ENCODE measurements at places on chromosomes 12 and 14.

DNA sequence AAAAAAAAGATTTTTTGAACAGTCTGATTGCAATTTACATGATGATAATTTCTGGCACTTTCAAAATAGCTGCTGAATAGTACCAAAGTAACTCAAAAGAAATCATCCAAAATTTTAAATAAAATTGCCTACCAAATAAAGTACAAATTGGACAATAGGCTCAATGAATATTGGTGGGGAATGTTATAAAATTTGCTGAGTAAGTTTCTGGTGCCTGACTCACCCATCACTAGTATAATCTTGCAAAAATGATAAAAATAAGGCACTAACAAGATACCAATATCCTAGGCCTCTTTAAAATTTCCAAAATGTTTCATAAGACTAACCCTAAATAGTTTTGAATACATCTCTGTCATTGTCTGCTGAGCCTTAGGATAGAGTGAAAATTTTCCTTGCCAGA lies 145.3 kb upstream of the LRFN5 start:
- no peak for DNase-seq

DNA sequence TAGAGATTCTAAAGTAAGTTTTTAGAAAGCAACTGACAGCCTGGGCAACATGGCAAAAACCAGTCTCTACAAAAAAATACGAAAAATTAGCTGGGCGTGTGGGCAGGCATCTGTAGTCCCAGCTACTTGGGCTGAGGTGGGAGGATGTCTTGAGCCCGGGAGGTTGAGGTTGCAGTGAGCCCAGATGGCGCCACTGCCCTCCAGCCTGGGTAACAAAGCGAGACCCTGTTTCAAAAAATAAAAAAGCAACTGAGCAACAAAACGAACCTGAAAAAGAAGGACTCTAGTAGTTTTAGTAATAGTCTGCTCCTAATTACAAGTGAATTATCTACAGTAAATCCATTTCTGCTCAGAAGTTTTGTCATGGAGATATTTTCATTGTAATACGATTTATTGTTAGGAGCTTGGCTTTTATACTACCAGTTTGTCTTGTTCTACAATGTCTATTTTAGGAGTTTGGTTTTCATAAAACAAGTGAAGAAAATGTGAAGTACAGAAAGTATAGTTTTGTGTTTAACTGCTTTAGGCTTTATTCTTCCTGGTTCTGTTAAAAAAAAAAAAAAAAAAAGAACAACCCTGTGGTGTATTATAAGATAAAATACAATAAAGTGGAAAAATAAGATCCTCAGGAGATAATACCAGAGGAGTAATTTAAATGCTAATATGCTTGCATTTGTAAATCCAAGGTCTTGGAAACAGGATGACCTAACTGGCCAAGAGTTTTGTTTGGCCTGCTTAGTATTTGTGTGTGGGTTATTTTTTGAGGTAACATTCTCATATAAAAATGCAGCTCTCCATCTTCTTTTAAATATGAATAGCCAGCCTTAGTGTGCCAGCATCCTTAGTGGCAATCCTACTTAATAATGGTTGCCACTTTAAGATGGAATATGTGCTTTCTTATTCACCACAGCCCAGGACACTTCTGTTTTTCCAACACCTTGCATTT lies 2.8 kb downstream of the TMX1 start:
- no peak for DNase-seq

GRCh38 chr12:3604286-3604685 lies 113.3 kb downstream of the PRMT8 start:
- DNase-seq: no peak

DNA sequence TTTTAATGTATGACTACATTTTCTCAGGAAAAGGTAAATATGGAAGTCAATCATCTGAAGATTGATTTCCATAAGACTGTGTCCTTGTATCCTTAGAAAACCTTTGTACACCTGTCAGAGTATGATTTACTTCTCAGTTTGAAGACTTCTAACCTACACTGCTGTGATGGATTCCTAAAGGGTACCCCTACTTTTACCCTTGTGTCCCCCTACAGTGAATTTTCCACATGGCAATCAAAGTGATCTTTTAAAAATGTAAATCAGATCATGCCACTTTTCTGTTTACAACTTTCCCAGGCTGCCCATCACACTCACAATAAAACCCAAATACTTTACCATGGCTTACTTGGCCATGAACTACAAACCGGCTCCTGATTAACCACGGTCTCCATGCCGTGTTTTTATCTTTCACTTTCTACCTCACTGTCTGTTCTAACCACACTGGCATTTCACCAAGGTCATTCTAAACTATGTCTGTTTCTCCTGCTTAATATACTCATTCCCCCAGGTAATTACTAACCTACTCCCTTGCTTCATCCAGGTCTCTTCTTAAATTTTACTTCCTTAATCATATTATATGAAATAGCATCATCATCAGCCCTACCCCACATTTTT lies 8.1 kb downstream of the DNAI7 start:
- peak; percentile 13 for DNase-seq

GRCh38 chr12:132476038-132476414 lies 13.9 kb upstream of the FBRSL1 start:
- DNase-seq: no peak

DNA sequence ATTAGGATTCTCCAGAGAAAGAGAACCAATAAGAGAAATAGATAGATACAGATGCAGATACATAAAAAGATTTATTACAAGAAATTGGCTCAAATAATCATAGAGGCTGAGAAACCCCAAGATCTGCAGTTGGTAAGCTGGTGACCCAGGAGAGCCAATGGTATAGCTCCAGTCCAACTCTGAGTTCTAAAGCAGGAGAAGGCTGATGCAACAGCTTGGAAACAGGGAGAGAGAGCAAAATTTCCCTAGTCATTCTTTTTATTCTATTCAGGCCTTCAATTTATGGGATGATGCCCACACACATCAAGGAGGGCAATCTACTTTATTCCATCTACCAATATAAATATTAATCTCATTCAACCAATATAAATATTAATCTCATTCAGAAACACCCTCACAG lies 218.2 kb downstream of the PRKD1 start:
- no peak for DNase-seq

- DNase-seq: no peak
Observed at GRCh38 chr14:71451501-71451900, 480.7 kb upstream of the RGS6 start.

DNA sequence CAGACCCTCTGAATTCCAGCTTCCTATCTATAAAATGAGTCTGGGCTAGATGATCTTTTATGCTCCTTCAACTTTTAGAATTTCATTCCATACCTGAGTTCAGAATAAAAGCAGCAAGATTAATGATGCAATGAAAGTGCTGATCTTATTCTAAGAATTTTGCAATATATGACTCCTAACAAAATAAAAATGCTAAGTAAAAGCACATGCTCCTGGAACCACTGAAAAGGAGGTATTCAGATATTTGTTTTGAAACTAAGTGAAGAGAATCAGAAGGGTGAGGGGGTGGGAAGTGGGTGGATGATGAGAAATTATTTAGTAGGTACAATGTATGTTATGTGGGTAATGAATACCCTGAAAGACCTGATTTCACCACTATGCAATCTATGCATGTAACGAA lies 216.6 kb downstream of the PTPRO start:
- no peak for DNase-seq

- no peak for DNase-seq
Observed at GRCh38 chr14:55731311-55731872, 151.4 kb downstream of the KTN1 start.

GRCh38 chr14:60051721-60052221 lies 40.0 kb upstream of the PCNX4 start:
- peak; percentile 2 for DNase-seq

DNA sequence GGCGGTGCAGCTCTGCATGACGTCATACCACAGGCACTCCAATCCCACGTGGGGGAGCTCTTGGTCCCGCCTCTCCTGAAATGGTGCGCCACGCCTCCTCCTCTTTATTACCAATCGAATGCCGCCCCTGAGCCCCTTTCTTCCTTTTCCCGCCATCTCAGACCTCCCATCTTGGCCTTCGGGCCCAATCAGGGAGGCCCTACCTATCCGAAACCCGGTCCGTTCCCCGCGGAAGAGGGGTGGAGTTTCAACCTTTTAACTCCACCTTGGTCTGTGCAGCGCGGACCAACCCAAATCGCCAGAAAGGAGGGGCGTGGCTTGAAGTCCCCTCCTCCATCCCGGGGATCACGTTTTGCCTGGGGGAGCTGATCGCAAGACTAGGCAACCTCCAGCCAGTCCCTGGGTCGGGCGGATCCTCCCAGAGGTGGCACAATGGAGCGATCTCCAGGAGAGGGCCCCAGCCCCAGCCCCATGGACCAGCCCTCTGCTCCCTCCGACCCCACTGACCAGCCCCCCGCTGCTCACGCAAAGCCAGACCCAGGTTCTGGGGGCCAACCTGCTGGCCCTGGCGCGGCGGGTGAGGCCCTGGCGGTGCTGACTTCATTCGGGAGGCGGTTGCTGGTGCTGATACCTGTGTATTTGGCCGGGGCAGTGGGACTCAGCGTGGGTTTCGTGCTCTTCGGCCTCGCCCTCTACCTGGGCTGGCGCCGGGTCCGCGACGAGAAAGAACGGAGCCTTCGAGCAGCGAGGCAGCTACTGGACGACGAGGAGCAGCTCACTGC lies at the start of gene ESYT1:
Gene ESYT1, plus strand, starts transcription at position 380 of the 782 bp plus-strand sequence. Its CDS starts 53 bp downstream, at position 433.
- DNase-seq: peak; percentile 97

- DNase-seq: no peak
Observed at GRCh38 chr14:52874389-52874788, 76.5 kb downstream of the FERMT2 start.

DNA sequence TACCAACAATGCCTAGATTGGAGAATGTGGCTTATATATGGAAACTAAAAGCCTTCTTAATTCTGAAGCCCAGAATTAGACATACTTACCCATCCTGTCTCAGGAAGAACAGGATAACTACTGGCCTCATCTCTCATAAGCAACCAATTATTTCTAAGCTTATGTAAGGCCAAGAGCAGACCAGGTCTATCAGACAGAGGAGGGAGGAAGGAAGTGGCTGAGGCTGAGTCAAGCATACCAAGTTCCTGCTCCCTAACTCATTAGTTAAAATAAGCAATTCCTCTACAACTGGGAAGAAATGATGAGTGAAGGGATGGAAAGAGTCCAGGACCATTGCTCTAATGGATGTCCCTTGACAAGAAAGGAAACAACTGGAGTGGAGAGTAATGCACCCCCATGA lies 27.0 kb upstream of the INSM2 start:
- DNase-seq: no peak

- DNase-seq: no peak
Observed at GRCh38 chr14:101966742-101967141, 2.4 kb downstream of the DYNC1H1 start.

DNA sequence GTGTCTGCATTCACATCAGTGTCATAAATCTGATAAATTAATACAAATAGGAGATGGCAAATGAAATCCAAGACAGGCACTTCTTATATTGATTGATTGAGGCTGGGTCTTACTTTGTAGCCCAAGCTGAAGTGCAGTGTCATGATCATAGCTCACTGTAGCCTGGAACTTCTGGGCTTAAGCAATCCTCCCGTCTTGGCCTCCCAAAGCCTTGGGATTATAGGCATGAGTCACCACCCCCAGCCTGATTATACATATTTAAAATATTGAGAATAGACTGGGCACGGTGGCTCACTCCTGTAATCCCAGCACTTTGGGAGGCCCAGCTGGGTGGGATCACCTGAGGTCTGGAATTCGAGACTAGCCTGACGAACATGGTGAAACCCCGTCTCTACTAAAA lies 51.3 kb downstream of the MARK3 start:
- no peak for DNase-seq

GRCh38 chr14:96909841-96910364 lies 112.7 kb downstream of the VRK1 start:
- DNase-seq: no peak

- no peak for DNase-seq
Observed at GRCh38 chr14:90091393-90091792, 29.6 kb downstream of the KCNK13 start.

GRCh38 chr12:76551482-76551888 lies 8.1 kb downstream of the OSBPL8 start:
- no peak for DNase-seq

- peak; percentile 87 for DNase-seq
Observed at GRCh38 chr14:73644531-73645247, at the start of gene DNAL1. Gene DNAL1 (plus strand): TSS chr14:73644986. CDS start chr14:73645040, 54 bp downstream.

DNA sequence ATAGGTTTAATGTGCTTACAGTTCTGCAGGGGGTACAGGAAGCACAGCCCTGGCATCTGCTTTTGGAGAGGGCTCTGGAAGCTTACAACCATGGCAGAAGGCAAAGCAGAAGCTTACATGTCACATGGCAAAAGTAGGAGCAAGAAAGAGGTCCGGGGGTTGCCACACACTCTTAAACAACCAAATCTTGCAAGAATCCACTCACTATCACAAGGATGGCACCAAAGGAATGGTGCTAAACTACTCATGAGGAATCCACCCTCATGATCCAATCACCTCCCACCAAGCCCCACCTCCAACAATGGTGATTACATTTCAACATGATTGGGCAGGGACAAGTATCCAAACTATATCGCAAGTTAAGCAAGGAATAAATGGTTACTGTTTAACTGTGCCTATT lies 255.8 kb upstream of the AVPR1A start:
- DNase-seq: no peak

- DNase-seq: no peak
Observed at GRCh38 chr14:73283608-73284379, 46.5 kb downstream of the PAPLN start.

- DNase-seq: no peak
Observed at GRCh38 chr12:26255893-26256645, 60.7 kb downstream of the SSPN start.

DNA sequence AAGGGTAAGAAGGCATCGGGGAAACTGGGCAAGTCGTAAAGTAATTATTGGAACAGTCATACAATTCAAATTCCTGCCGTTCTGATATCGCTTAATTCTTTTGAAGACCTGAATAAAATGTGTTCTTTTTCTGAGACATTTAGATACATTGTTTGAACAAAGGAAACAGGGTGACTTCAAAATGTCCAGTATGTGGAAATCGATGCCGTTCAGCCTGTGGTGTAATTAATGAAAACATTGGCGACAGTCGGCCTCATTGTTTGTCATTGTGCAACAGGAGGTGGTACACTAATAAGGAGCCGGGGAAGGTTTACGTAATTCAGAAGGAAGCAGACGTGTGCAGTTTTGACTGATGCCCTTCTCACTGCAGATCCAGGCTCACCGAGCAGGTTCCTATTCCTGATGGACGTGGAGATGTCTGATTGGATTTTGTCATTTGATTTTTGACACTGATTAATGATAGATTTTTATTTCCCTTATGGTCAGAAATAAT lies 92.7 kb downstream of the BORCS5 start:
- no peak for DNase-seq

DNA sequence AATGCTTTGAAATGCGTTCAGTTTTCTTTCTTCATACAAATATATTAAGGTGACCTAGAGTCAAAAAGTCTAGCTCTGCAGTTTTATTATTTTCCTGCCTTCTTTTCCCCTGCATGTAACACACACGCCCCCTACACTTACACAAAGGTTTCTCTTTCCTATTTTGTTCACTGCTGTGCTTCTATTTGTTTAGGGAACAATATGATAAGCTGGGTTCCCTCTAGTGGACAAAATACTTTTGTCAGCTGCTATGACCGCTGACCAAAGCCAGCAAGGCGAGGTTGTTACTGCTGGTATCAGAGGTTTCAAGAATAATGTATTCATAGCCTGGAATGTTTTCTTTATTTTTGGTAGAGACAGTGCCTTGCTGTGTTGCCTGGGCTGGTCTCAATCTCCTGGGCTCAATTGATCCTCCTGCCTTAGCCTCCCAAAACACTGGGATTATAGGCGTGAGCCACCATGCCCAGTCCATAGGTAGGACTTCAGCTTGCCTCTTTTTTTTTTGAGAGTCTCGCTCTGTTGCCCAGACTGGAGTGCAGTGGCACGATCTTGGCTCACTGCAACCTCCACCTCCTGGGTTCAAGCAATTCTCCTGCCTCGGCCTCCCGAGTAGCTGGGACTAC lies 33.4 kb downstream of the FNTB start:
- DNase-seq: no peak

- no peak for DNase-seq
Observed at GRCh38 chr14:89231426-89232113, 185.5 kb downstream of the FOXN3 start.
